PC-9 (cell line): ENCODE measurements at places on chromosomes 16 and 17.
A peak's percentile ranks its signal among the peaks of the same experiment; 100 is the strongest.

GRCh38 chr16:81123092-81123852, 27.1 kb upstream of the GCSH start:
- no peak for DNase-seq

GRCh38 chr17:9050801-9051401, 29.6 kb downstream of the NTN1 start:
- peak; percentile 80 for DNase-seq

- no peak for DNase-seq
These were observed 211.9 kb downstream of the GSG1L start for GRCh38 chr16:27851586-27851985.

DNA sequence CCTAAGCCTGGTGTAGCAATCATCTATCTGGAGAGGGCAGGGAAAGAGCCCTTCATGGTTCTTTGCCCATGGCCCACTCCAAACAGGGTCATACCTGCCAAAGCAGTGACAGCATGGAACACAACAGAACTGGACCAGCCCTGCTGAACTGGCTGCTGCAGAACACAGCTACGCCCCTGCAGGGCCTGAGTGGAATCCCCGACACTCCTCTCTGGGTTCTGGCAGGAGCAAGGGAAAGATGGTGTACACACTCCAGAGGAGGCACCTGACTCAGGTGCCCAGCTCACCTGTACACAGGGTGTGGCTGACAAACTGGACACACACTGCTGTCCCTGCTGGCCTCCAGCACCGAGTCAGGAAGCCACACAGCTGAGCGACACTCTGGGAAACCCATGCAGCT, 19.8 kb downstream of the MIEF2 start:
- no peak for DNase-seq

DNA sequence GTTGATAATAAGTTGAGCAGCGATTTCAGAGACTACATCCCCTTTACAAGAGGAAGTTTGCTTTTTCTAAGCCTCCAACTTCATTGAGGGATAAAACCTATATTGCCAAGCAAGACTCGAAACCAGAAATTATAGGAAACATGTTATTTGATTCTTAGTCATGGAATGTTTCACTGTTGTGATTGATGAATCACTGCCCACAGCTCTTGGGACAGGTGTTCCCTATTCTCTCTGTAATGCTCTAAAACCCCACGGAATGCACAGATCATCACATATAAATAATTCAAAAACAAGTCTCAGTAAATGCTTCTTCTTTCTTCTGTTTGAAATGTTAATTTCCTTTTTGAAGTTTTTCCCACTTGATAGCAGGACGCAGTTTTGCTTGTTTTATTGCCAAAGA, 809.5 kb upstream of the GOT2 start:
- no peak for DNase-seq
